Nephron progenitor cell (in vitro differentiated cells): ENCODE measurements at places on chromosomes 11 and 22.
A peak's percentile ranks its signal among the peaks of the same experiment; 100 is the strongest.

DNA sequence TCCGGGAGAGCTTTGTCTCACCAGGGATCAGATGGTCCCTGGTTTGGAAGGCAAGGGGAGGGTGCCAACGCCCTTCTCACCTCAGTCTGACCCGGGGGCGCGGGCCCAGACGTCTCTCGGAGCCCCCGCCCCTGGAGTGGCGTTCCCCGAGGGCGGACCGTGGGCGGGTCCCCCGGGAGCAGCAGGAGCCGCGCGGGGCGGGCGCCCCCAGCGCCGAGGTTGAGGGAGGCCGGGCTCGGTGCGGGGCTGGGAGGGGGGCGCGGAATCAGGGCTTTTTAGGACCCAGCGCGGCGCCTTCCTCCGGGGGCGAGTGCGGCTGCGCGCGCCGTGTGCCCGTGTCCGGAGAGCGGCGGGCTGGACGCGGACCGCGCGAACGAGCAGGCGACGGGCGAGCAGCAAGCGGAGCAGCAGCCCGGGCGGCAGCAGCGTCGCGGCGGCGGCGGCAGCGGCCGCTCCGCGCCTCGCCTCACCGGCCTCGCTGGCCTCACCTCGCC, at the start of gene KCNC1:
Gene KCNC1, plus strand, starts transcription at position 364 of the 494 bp plus-strand sequence. CDS start 1,222 bp downstream, outside the sequence.
- no peaks in the 10 kb centered on the region for H3K36me3 ChIP-seq
- H3K4me1 ChIP-seq = peaks cover 26% of the 10 kb centered on the region
- peak within 1 kb of the TSS; percentile 87 for H3K4me3 ChIP-seq

GRCh38 chr11:123452794-123453193, 22.7 kb downstream of the GRAMD1B start:
- peaks cover 16% of the 10 kb centered on the region for H3K4me1 ChIP-seq
- no peak overlapping the region for H3K27ac ChIP-seq
- H3K36me3 ChIP-seq = peaks cover 1% of the 10 kb centered on the region
- H3K4me3 ChIP-seq = no peak overlapping the region
- peaks cover 8% of the 10 kb centered on the region for H3K27me3 ChIP-seq
- no peak for DNase-seq

- no peaks in the 10 kb centered on the region for H3K36me3 ChIP-seq
- H3K27me3 ChIP-seq = peaks cover 12% of the 10 kb centered on the region
- DNase-seq = no peak
- no peak overlapping the region for H3K4me3 ChIP-seq
- H3K27ac ChIP-seq = no peak overlapping the region
These were observed 17.6 kb downstream of the CALCA start for GRCh38 chr11:14954581-14954980.

DNA sequence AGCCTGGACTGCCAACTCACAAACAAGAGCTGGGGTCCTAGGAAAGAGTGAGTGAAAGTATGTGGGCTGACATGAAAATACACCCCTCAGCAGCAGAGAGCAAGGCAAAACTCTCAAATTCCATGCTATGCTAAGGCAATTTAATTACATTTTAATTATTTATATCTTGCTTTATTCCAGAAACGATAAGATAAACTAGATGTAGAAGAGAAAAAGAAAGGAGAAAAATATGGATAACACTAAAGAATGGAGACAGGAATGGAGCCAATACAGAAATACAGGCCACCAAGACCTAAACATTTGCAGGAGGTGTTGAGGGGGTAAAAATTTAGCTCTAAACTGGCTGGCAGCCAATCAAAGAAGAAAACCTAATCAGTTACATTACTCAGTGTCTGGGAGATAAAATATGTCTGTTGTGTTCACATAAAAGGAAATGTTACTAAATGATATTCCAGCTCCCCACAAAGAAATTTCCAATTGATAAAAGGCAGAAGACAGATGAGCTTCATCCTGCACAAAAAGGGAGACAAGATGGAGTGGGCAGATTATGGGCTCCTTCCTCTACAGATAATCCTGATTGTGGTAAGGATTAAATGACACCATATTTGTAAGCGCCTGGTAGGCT, 223.5 kb upstream of the BLID start:
- H3K4me3 ChIP-seq = no peak overlapping the region
- H3K27ac ChIP-seq = no peak overlapping the region
- no peaks in the 10 kb centered on the region for H3K36me3 ChIP-seq

DNA sequence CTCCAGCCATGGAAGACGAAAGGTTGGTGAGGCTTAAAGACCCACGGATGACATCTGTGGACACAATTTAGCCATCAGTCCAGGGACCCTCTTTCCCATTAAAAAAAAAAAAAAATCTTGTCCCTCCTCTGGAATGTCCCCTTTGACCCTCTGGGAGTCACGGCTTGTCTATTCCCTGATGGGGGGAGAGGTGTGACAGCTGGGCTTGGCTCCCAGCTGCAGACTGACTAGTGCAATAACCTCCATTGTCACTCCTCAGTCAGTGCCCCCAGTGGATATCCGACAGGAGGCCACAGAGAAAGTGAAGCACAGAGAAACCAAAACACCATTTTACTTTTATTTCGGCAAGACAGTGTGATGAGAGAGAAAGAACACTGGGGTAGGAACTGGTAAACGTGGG, 2.7 kb upstream of the VSIG2 start:
- peaks cover 100% of the 10 kb centered on the region for H3K27me3 ChIP-seq
- no peak overlapping the region for H3K4me3 ChIP-seq

DNA sequence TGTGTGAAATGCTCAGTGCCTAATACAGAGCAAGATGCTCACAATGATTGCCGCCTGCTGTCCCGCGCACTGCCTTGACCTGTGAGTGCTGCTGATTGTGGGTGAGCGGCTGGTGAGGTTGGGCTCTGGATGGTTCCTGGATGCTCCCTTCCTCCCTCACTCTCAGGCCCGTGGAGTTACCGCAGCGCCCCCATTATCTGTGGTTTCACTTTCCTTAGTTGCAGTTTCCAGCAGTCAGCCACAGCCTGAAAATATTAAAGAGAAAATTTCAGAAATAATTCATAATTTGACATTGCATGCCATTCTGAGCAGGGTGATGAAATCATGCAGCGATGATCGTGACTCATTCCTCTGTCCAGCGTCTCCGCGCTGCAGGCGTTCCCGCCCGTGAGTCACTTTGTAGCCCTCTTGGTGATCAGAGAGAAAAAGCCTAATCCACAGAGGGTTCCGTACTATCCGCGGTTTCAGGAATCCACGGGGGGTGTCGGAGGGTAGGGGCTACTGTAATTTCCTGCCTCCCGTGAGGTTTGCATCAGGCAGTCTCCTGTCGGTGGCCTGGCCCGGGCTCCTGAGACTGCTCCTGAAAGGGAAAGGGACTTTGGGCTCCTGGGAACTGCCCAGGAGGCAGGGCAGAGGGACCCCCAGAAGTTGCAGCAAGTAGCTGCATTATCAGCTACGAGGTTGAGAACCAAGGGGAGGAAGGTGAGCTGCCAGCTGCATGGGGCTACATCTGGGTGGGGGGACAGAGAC, 10.6 kb downstream of the RPL3 start:
- no peak overlapping the region for H3K4me3 ChIP-seq
- peak overlapping the region; percentile 42 for H3K27ac ChIP-seq
- peaks cover 42% of the 10 kb centered on the region for H3K36me3 ChIP-seq
- peaks cover 29% of the 10 kb centered on the region for H3K4me1 ChIP-seq
- peaks cover 7% of the 10 kb centered on the region for H3K27me3 ChIP-seq

- H3K4me3 ChIP-seq = no peak overlapping the region
- H3K27ac ChIP-seq = no peak overlapping the region
These were observed 30.7 kb upstream of the CLDN5 start for GRCh38 chr22:19554834-19555404.

- no peak for DNase-seq
- no peaks in the 10 kb centered on the region for H3K27me3 ChIP-seq
- peaks cover 25% of the 10 kb centered on the region for H3K36me3 ChIP-seq
- H3K4me1 ChIP-seq = no peaks in the 10 kb centered on the region
These were observed 20.7 kb upstream of the AQP11 start for GRCh38 chr11:77568916-77569675.

GRCh38 chr22:49725516-49725915, 102.2 kb downstream of the BRD1 start:
- no peaks in the 10 kb centered on the region for H3K36me3 ChIP-seq
- DNase-seq = no peak
- no peak overlapping the region for H3K4me3 ChIP-seq
- H3K27ac ChIP-seq = no peak overlapping the region
- H3K4me1 ChIP-seq = no peaks in the 10 kb centered on the region

- no peak overlapping the region for H3K4me3 ChIP-seq
- H3K27me3 ChIP-seq = no peaks in the 10 kb centered on the region
- H3K27ac ChIP-seq = no peak overlapping the region
- DNase-seq = no peak
These were observed 35.1 kb downstream of the TTC12 start for GRCh38 chr11:113349528-113349927.

GRCh38 chr11:58787903-58788302, 56.2 kb upstream of the GLYAT start:
- H3K27ac ChIP-seq = no peak overlapping the region
- DNase-seq = no peak
- no peak overlapping the region for H3K4me3 ChIP-seq
- no peaks in the 10 kb centered on the region for H3K27me3 ChIP-seq
- no peaks in the 10 kb centered on the region for H3K4me1 ChIP-seq
- H3K36me3 ChIP-seq = no peaks in the 10 kb centered on the region

DNA sequence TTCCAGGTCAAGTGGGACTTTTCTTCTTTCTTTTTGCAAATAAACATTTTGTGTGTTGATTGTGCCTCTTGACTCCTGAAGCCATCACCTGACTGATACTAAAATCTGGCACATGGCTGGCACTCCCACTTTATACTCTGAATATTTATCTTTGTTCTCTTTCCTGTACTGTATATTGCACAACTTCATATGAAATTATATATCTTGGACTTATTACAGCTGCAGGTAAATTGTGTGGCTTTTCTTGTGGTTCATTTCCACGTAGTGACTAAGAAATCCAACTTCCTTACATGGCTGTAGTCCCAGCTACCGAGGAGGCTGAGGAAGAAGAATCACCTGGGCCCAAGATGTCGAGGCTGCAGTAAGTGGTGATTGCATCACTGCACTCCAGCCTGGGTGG, 23.7 kb upstream of the OR5B12 start:
- H3K4me1 ChIP-seq = no peaks in the 10 kb centered on the region
- no peak overlapping the region for H3K27ac ChIP-seq
- peaks cover 3% of the 10 kb centered on the region for H3K27me3 ChIP-seq

DNA sequence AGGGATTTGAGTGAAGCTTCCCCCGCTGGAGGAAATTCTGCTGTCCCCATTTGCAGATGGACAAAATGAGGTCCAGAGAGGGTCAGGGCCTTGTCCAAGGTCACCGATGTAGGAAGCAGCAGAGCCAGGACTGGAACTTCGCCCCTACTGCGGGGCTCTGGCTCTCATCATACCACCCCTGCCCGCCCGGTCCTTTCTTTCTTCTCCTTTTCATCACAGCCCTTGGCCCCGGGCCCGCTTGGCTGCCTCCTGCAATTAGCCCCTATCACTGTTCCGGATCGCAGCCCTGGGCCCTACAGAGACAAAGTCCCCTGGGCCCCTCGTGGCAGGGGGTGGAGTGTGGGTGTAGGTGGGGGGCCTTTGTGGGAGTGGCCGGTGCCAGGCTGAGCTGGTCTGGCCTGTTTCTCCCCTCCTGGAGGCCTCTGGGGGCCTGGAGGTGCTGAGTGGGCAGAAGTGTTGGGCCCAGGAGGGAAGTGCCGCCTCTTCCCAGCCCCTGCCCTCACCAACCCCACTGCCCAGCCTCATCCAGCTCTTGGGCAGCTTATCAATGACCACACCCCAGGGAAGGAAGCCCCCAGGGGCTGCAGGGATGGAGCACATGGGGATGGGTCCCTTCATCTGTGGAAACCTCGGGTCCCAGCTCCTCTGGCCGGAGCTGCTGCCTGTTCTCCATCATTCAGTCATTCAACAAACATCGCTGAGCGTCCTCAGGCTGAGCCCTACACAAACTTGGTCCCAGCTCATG, 3.4 kb downstream of the EMID1 start:
- H3K27me3 ChIP-seq = no peaks in the 10 kb centered on the region
- no peaks in the 10 kb centered on the region for H3K36me3 ChIP-seq
- DNase-seq = peak; percentile 47
- H3K27ac ChIP-seq = no peak overlapping the region

DNA sequence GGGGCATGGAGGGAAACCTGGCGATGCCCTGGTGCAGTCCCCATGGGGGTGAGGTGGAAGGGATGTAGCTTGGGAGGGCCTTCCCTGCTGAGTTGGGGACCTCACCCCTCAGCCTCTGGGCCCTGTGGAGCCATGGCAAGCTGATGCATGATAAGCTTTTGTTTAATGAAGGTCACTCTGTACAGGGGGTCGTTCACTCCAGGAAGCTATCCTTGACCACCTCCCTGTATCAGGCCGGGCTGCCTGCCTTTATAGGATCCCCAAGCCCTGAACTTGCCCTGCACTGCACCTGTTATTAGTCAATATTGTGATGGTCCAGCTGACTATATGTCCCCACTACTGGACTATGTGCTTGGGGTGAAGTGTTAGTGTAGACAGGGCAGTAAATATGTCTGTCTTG, 49.7 kb upstream of the MYEOV start:
- H3K4me3 ChIP-seq = no peak overlapping the region
- H3K4me1 ChIP-seq = peaks cover 32% of the 10 kb centered on the region
- no peaks in the 10 kb centered on the region for H3K36me3 ChIP-seq
- H3K27ac ChIP-seq = no peak overlapping the region
- no peak for DNase-seq

- H3K4me3 ChIP-seq = no peak overlapping the region
- no peaks in the 10 kb centered on the region for H3K36me3 ChIP-seq
- peaks cover 40% of the 10 kb centered on the region for H3K27me3 ChIP-seq
- DNase-seq = no peak
- no peaks in the 10 kb centered on the region for H3K4me1 ChIP-seq
These were observed 70.0 kb upstream of the B3GAT1 start for GRCh38 chr11:134481933-134482527.

- H3K4me1 ChIP-seq = peaks cover 18% of the 10 kb centered on the region
- H3K36me3 ChIP-seq = no peaks in the 10 kb centered on the region
- no peak for DNase-seq
- H3K27me3 ChIP-seq = peaks cover 3% of the 10 kb centered on the region
- no peak overlapping the region for H3K27ac ChIP-seq
These were observed 21.0 kb upstream of the CFAP300 start for GRCh38 chr11:102026217-102026616.

- no peak for DNase-seq
- H3K4me3 ChIP-seq = no peak overlapping the region
- H3K36me3 ChIP-seq = no peaks in the 10 kb centered on the region
These were observed 1497.0 kb upstream of the TENM4 start for GRCh38 chr11:80937842-80938241.

DNA sequence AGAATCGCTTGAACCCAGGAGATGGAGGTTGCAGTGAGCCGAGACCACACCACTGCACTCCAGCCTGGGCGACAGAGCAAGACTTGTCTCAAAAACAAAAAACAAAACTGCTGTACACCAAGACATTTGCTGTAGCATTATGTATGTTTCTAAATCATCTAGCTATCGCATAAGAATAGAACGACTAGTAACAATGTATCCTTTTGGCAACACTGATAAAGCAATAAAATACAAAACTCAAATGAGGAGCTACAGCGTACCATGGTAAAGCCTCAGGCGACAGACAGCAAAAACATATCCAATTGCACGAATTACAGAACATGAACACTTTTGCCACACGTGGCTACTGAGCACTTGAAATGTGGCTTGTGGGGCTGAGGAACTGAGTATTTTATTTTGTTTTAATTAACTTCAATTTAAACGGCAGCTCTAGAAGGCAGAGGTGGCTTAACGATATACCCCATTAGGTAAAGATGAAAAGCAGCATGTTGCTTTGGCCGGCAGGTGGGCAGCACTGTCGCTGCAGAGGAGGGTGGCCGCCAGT, 2.3 kb downstream of the TUBGCP6 start:
- peaks cover 49% of the 10 kb centered on the region for H3K4me1 ChIP-seq
- DNase-seq = no peak
- H3K27me3 ChIP-seq = peaks cover 7% of the 10 kb centered on the region
- peaks cover 7% of the 10 kb centered on the region for H3K36me3 ChIP-seq
- H3K27ac ChIP-seq = no peak overlapping the region
